ENCODE measurements at places on chromosomes 4 and X.

GRCh38 chrX:119970574-119970973, 27.0 kb upstream of the NKAP start:
- no peak for DNase-seq

GRCh38 chr4:59762344-59762743, 1437.8 kb upstream of the ADGRL3 start:
- no peak for DNase-seq

DNA sequence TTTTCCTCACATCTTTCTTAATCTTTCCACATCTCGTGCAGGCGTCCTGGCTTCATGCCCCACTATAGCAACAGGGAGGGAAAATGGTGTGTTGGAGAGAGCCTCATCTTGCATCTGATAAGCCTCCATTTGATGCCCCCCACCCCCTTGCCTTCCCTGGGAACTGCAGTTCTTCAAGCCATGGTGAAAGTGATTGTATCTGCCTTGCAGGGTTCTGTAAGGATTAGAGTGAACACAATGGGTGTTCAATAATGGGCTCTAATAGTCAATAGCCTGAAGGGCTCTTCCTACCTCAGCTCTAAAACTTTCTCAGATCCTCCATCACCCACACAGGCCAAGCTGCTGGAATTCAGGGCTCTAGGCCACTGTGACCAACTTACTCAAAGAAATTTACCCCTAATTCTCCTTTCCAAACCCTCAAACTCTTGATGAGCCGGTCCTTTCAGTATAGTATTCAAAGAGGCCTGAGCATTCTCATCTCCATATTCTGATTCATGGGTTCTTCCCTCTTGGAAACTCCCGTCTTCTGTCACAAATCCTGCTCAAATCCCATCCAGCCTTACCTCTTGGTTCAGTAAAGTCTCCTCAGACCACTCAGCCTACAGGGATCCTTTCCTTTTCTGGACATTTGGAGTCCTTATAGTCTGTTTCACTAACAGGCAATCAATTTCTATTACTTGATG, 128.3 kb upstream of the TRIM2 start:
- DNase-seq, result no peak

GRCh38 chrX:76127341-76127740, 45.5 kb upstream of the PBDC1 start:
- no peak for DNase-seq

GRCh38 chrX:41064018-41064417, 21.2 kb upstream of the USP9X start:
- DNase-seq, result no peak

DNA sequence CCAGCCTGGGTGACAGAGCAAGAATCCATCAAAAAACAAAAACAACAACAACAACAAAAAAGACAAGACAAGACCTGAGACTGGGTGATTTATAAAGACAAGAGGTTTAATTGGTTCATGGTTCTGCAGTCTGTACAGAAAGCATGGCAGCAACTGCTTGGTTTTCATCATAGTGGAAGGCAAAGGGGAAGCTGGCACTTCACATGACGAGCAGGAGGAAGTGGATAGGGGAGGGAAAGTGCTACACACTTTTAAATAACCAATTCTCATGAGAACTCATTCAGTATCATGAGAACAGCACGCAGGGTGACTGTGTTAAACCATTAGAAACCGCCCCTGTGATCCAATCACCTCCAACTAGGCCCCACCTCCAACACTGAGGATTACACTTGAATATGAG, 28.4 kb upstream of the SLC10A7 start:
- DNase-seq, result no peak

DNA sequence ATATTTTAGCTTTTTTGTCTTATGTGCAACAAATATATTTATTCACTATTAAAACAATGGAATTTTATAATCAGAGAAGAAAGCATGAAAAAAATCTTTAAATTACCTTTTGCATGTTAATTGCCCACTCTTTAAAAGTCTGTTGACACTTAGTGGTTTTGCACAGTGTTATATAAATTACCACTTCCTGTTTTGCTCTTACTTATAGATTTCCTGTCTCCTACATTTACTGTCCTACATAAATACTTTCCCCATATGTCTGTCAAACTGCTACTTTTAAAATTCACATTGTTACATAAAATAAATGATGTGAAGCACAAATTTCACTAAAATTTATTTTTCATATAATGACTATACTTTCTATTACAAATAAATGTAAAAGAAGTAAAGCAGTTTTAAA, 161.1 kb upstream of the NDST4 start:
- DNase-seq, result no peak

DNA sequence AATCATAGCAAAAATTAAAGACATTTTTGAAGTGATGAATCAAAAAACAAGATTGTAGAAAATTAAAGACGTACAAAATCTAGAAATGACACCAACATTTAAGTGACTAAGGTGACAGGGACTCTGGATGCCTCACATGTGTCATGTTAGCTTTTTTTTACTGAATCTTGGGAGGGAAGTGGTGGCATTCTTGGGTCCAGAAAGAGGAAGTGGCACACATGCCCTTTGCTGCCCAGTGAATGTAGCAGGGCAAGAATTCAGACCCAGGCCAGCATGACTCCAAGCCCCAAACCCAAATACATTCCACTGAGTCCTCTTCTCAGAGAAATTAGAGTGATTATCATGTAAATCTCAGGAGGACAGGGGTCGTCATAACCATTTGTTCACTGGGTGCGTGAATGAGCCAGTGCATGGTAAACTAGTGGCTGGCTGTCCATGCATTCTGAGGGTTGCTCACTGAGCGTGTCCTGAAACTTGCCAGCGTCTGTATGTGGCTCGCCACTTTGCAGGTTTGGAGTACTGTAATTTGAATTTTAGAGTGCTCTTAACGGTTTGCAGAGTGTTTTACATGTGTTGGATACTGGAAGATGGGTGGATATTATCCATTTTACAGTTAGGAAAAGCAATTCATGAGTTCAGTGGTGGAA, 55.4 kb upstream of the TBC1D14 start:
- no peak for DNase-seq

- peak; percentile 23 for DNase-seq
Measured at GRCh38 chr4:87465739-87466366, 43.5 kb downstream of the NUDT9 start.

DNA sequence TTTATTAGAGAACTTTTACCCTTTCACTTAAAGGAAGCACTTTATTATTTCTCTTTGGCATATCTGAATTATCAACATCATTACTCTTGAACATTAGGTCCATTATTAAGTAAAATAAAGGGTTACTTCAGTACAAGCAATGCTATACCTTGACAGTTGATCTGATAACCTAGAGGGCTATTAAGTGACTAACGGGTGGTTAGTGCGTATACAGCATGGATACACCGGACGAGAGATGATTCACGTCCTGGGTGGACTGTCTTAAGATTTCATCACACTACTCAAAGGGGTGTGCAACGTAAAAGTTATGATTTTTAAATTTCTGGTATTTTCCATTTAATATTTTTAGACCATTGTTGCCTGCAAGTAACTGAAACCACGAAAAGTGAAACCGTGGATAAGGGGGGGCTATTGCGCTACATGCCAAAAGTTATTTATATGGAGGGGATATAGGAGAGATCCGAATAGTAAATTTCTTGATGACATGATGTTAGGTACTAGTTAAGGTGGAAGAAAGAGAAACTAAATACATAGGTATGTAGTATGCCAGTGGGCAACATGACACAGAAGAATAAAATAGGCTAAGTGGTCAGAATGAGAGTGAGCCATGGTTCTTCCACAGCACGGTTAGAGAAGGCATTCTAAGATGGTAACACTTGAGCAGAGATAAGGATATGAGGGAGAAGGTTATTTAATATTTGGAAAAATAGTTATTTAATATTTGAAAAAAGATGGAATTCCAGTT, 230.8 kb upstream of the ANKRD50 start:
- DNase-seq, result no peak

GRCh38 chr4:105859233-105859632, 36.0 kb upstream of the NPNT start:
- DNase-seq, result peak; percentile 40

GRCh38 chr4:102089850-102090621, 255.2 kb downstream of the SLC39A8 start:
- DNase-seq, result no peak

DNA sequence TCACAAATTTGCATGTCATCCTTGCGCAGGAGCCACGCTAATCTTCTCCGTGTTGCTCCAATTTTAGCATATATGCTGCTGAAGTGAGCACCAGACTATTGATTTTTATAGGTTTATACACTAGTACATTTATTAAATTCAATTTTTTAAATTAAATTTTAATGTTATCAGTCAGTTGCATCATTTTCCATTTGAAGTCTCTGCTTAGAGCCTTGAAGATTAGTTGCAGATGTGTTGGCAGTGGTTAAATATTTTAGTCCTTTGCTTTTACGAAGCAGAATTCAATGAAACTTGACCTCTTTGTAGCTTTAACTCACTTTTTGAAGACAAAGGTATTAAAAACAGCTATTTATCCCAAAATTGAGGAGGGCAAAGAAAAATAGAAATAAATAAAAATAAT, 16.5 kb downstream of the TRAPPC11 start:
- no peak for DNase-seq

- no peak for DNase-seq
Measured at GRCh38 chr4:175953960-175954521, 111.6 kb upstream of the WDR17 start.

Measured in skeletal muscle cell (primary cell).